GM23338 (cell line): ENCODE measurements at places on chromosomes 5 and 9. TPM values are rescaled to one million over a fixed set of nuclear protein-coding genes. Genes with fewer than 3 reads are reported as not detected.

Gene ELOVL7
- 2.3 and 2.9 TPM in 2 replicates for polyA plus RNA-seq

Gene C1QTNF3
- 0.97 and 2.0 TPM in 2 replicates for polyA plus RNA-seq

Gene TAF11L10
- polyA plus RNA-seq: not detected in 2 replicates

Gene SPATA31C1
- 0.16 TPM in 1 of 2 replicates, not detected in the other for polyA plus RNA-seq

Gene TNFSF15
- polyA plus RNA-seq: 0.03 and 0.06 TPM in 2 replicates

Gene TNFSF8
- not detected in 2 replicates for polyA plus RNA-seq

Gene LURAP1L
- polyA plus RNA-seq: 0.68 and 1.6 TPM in 2 replicates

Gene ECM2
- 0.57 and 0.79 TPM in 2 replicates for polyA plus RNA-seq

Gene DND1
- polyA plus RNA-seq: 7.3 and 8.1 TPM in 2 replicates

Gene C5
- 0.09 TPM in 1 of 2 replicates, not detected in the other for polyA plus RNA-seq

Gene CYLC2
- not detected in 2 replicates for polyA plus RNA-seq

Gene TAS2R1
- polyA plus RNA-seq: 0.19 TPM in 1 of 2 replicates, not detected in the other

Gene PCDHGA10
- 1.6 and 2.1 TPM in 2 replicates for polyA plus RNA-seq

Gene GPR150
- 0.10 and 0.47 TPM in 2 replicates for polyA plus RNA-seq

Gene C8G
- not detected in 2 replicates for polyA plus RNA-seq

Gene ABHD17B
- 27.9 and 32.2 TPM in 2 replicates for polyA plus RNA-seq

Gene ZBTB43
- 8.8 and 9.7 TPM in 2 replicates for polyA plus RNA-seq
